Left kidney (tissue), 8 donors: ENCODE measurements at places on chromosomes 1 and 21.
A peak's percentile ranks its signal among the peaks of the same experiment; 100 is the strongest.

DNA sequence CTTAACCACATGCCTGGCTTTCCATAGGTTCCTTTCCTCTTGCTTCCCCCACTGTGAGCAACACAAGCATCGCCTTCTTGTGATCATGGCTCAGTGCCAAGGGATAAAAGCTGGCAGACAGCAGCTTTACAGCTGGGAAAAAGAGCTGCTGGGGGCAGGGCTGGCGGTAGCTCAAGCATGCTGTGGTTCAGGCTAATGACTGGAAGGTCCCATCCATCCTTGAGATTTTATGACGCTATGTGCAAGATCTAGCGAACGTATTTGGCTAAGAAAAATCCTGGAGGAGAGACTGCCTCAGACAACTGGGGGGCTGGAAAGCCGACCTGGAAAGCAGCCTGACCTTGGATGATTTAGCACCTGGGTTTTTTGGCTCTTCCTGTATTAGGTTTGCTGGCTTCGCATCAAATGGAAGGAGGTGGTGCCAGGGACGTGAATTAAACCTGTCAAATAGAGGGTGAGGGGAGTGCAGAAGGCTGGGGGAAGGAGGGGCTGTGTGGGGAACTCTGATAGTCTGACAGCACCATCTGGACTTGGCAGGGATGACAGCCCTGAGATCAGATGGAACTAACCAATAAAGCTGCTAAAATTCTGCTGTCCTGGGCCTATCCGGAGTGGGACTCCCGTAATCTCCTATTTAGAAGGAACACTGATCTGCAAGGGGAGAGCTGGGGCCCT, 34.8 kb downstream of the ZMYND12 start:
- peak; percentile 87 for DNase-seq

- no peak for DNase-seq
Observed at GRCh38 chr1:75797273-75797588, 549 bp downstream of the MSH4 start.

DNA sequence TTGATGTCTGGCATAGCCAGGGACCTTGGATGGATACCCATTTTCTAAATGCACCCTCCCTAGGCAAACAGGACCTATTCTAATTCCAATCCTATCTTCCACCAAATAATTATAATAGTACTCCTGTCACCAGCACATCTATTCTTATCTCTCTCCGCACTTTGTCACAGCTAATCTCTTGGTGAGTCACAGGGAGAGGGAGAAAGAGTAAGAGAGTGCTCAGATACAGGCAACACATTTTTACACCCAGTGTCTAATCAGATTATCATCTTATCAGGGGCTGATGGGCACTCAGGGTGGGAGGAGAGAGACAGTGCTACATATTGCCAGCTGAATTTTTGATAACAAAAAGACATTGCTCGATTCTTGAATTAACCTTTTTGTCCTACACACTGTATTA, 275.0 kb upstream of the BEND5 start:
- DNase-seq: no peak

GRCh38 chr1:17729909-17730308, 25.2 kb upstream of the ACTL8 start:
- no peak for DNase-seq

DNA sequence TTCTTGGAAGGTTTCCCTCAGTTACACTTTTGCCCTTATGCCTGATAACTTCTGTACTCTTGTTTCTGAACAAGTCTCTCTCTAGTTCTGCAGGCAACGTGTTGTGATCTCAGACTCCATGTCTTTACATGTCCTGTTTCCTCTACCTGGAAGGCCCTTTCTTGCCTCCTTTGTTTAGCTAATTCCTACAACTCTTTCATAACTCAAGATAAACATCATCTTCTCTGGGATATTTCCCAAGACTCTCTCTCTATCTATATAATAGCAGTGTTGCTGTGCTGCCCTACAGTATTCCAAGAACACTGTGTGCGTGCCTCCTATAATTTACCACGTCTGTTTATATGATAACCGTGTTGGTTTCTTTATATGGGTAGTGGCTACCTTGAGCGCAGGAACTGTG, 47.8 kb downstream of the CHRM3 start:
- no peak for DNase-seq

DNA sequence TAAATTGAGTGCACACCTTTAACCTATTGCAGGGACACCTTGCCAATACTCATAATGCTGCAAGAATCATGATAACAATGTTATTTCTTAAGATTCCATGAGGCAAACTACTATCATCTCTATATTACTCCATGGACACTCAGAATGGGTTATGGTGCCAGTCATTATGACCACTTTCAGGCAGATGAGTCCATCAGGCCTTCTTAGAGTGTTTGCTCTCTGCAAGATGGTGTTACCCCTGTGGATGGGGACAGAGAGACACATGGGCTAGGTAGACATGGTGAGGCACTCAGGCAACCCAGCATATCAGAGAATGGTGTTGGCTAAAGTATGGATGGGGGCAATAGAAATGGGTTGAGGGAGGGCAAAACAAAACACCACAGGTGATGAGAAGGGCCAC, 59.7 kb downstream of the XCL2 start:
- no peak for DNase-seq

- DNase-seq: no peak
Observed at GRCh38 chr1:201773764-201774163, 55.2 kb upstream of the IPO9 start.

GRCh38 chr1:234875953-234876855, 252.4 kb downstream of the TOMM20 start:
- peak; percentile 62 for DNase-seq

DNA sequence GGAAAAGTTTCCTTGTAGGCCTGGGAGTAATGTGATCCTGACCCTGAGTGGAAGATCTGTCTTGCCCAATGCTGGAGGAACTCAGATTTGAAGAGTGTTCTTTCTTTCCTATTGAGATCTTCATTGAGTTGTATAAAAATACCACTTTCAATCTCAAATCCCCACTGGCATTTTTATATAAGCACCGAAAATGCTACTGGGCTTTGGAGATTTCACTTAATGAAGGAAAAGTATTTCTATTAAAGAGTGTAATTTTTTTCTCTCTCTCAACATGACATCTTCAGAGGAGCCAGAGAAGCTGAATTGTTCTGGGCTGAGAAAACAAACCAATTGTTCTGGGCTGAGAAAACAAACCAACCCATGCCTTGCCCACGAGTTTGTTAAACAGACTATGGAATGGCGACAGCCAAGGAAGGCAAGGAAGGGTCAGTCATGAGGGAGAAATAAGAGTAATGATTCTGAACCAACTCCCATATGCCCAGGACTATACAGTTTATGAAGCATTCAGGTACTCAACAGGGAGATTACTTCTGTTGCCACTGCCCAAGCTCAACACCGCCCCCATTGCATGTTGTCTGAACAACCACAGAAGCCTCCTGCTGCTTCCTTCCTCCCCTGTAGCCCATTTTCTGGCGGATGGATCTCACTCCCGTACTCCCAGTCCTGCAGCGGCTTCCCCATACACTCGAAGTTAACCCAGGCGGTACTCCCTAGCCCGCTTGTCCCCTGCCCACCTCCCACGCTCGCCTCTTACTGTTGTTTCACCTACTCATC, 103.2 kb downstream of the BEND5 start:
- DNase-seq: no peak

DNA sequence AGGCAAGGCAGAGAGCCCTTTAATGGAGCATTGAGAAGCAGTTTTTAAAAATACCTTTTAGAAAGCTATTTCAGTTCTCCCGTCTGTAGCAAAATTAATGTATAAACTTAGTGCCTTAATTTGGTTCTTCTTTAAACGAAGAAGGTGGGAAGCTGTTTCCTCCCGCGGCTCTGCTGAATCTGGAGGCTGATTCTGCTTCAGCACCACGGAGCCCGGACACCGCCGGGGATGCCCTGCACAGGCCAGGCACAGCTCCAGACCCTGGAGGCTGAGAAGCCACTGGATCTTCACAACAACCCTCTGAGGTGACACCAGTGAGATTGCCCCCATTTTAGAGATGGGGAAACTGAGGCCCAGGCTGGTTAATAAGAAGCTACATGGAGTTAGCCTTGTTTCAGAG, 175.8 kb upstream of the VAMP3 start:
- DNase-seq: no peak

DNA sequence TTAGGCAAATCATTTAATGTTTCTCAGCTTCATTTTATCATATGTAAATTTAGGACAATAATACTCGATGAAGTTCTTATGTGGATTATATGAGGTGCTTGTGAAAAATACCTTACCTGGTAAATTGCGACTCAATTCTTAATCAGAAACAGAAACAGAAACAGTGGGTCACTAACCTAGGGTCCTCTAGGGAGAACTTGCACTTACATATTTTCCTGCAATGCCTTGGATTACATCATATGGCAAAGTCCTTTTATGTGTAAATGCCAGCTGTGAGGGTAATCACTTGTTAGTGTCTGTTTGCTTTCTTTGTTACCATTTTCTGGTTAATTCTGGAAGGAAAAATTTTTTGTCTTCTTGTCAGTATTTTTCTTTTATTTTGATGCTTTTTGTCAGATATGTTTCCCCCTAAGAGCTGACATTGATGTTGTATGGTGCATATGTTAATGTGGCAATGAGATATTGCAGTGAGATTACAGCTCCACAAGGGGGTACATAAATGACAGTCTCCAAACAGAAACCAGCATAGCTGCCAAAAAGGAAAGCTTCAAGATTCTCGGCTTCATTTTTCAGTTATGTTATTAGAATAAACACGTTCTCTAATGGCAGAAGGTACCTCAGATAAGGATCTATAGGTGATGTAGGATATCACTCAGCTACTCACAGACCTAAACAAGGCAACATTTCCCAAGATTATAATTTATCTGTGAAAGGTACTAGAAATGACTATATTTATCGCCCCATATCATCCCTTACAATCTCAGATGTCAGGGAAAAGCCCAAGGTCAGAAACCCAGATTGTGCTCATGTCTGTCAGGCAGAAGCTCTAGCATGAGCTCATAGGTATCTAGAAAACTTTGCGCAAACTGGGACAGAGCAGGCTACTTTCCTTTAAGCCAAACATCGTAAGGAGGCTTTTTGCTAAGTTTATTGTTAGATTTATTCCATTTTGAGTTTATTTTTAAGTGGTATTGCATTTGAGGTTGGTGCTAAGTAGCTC, 119.9 kb downstream of the FASLG start:
- no peak for DNase-seq

- DNase-seq: no peak
Observed at GRCh38 chr1:29264773-29265389, 28.6 kb downstream of the PTPRU start.

DNA sequence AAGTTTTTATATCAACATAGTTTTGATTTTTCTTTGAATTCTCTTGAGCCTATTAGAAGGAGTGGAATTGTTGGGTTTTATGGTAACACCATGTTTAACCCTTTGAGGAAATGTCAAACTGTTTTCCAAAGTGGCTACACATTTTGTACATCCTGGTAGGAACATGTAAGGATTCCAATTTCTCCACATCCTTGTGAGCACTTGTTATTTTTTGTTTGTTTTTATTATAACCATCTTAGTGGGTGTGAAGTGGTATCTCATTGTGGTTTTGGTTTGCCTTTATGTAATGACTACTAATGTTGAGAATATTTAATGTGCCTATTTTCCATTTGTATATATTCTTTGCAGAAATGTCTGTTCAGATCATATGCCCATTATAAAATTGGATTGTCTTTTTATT, 120.5 kb downstream of the FGGY start:
- no peak for DNase-seq

DNA sequence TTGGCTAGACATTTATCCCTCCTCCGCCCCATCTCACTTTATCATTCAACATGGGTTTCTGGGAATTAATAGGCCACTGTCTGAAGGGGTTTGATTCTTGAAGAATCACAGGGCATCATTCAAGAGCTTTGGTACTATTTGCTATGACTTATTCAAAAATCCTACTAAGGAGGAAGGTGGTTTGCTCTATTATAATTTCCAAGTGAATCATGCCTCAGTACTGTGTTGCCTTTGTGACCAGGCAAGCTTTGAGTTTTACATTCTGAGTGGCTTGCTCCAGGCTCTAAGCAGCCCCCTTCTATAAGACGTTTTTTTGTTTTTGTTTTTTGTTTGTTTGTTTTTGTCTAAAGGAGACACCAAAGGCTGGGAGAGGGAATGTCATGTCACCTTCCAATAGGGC, 2.6 kb downstream of the C1orf21 start:
- DNase-seq: no peak

DNA sequence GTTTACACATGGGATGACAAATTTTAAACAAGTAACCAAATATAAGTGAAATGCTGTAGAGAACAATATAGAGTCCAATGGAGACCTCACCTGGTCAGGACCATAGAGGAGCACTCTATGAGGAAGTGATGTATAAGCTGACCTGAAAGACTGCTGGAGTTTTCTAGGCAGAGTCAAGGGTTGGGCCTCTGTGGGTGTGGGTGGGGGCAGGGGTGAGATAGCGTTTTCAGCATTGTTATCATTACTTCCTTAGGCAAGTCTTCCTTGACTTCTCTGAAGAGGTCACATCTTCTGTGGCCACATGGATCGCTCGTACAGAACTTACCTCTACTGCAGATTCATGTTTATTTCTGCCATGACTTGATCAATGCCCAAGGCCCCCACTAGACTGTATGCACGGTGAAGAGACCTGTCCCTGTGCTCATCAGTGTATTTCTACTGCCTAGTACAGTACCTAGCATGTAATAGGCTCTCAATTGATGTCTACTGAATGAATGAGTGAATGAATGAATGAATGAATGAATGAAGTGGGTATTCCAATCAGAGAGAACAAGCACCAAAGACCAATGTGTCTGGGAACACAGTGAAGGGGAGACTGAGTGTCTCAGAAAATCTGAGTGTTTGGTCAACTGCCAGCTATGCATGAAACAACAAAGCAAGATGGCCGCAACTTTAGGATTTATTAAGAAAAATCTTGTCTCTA, 116.5 kb downstream of the RNF220 start:
- DNase-seq: no peak

DNA sequence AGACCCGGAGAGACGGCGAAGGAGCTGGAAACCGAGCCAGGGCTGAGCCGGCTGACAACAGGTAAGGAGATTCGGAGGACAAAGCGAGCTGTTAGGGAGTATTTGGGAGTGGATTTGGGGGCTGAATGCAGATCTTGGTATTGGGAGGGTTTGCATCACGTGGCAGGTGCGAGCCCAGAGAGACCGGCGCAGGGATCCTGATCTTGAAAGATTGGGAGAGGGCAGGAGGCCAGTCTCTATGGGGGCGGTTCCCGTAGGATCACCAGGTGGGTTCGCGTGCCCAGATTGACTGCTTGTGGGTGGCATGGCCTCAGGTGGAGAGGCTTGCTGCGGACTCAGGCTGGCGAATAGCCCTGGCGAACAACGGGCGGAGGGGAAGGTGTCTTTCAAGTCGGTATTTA, 204 bp downstream of the CIART start:
- DNase-seq: no peak

- no peak for DNase-seq
Observed at GRCh38 chr1:228744918-228745317, 9.6 kb downstream of the RHOU start.
